A172 (cell line): ENCODE measurements at places on chromosomes 12 and 14. TPM values are rescaled to one million over a fixed set of nuclear protein-coding genes. Genes with fewer than 3 reads are reported as not detected.

DNA sequence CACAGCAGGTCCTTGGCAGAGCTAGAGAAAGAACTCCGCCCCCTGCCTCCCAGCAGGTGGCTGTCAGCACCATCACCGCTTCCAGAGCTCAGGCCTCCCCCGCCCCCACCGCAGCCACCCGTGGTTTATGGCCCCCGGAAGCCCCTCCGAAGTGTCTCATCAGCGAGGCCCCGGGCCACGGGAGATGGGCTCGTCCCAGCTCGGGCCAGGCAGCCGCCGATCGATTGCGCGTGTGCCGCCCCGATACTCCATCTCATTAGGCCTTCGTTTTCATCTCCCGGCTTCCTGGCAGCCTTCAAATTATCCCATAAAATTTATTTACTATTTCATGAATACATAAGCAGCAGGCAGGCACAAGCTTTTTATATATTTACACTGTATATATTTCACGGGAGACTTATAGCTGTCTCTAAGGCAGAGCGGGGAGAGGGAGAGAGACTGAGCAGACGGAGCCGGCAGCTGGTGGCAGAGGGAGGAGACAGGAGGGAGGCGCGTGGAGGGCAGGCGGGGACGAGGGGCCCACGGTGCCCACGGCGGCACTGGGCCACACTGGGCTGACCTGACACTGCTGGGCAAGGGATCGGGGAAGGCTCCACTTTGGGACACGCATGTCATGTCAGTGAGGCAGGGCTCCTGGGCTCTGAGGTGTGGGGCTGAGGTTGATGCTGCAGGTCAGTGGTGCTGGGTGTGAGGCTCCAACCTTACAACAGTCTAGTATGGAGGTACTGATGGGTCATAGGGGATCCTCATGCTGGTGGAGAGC lies 241.2 kb downstream of the RBM19 start:
- no peak for DNase-seq

PPP1R1A gene
- not detected in 2 replicates for total RNA-seq

- DNase-seq, result no peak
These were observed 381 bp downstream of the YY1 start for GRCh38 chr14:100239211-100239839.

CTDSP2 gene
- 26.9 and 27.5 TPM in 2 replicates for total RNA-seq

C1S gene
- 20.3 and 39.8 TPM in 2 replicates for total RNA-seq

GRCh38 chr14:22448905-22449599 lies 140.0 kb downstream of the DAD1 start:
- no peak for DNase-seq
